ENCODE measurements at places on chromosomes 1 and 21.

DNA sequence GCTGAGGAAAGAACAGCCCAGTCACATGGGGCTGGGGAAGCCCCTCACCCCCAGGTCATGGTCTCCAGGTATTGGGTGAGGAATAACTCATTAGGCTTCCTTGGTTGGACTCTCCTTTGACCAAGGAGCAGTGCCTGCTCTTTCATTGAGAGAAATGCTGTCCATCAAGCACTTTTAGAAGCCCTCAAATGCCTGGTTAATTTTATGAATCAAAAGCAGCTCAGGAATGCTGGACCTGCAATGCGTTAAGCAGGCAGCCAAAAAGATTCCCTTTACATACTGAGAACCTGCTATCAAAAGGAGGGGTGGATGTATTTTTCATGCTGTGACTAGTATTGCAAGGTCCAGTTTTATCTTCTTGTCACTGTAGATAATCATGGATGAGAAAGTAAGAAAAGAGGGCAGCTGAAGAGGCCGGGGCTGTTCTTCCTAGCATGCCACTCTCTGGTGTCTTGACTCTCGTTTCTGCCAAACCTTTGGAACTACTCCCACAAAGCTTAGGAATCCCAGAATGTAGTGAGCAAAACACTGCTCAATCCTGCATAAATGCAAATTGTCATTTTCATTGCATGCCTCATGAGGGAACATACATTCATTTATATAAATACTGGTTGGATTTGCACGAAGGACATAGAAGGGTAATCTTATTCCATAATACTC lies 2.1 kb upstream of the CD58 start:
- no peak for DNase-seq

DNA sequence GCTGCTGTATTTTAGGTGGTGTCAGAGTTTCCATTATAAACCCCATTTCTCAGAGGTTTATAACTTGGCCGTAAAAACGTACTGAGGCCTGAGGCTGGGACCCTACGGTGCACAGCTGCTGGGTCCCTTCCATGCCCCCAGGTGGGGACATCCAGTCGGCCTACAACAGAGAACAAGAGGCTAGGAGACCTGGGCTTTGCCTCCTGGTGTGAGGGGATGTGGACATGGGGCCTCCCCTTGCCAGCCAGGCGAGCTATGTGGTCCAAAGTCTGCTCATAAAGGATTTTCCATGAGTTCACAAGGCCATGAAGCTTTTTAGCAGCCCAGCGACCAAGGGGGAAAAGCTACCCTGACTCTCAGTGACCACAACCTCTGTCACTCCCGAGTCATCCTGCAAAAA lies 261.5 kb upstream of the VAMP3 start:
- no peak for DNase-seq

DNA sequence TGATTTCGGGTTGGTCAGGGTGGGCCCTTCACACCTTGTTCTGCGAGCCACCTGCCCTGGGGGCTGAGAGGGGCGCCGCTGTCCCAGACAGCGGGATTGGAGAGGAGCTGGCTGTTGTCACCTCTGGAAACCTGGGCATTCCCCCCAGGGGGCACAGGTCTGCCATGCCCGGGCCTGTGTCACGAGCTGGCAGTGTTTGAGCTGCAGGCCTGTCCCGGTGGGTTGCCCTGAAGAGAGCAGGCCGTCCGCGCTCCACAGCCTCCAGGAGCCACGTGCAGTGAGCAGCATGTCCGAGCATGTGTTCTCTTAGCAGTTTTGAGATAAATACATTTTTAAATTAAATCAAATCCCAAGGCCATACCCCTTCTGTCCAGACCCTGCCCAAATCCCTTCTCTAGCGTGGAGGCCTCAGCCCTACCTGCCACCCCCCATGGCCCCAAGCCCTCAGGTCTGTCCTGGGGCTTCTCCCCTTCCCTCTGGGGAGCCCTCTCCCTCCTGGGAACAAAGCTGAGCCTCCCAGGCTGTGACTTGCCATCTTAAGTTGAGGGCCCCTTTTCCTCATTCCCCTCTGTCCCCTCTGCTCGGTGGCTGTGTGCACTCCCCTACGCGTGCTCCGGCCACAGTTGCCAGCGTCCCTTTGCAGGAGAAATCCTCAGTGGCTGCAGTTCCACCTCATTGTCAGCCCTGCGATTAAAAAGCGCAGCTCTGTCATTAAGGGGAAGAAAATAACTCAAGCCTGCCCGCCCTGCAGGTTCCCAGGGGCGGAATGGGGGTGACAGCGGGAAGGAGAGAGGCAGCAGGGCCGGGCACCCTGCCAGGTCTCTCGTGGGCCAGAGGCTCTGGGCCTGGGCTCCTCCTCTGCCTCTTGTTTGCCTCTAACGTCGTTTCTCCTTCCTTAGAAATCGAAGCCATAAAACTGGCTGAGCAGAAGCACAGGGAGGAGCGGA lies 26.6 kb downstream of the SLX9 start:
- no peak for DNase-seq

GRCh38 chr21:16533692-16534407 lies 804.1 kb downstream of the USP25 start:
- DNase-seq: no peak

GRCh38 chr1:205421798-205422197 lies at the start of gene LEMD1:
Gene LEMD1, minus strand, starts transcription at chr1:205422056. Its CDS starts 1,520 bp downstream, at chr1:205420536.
- no peak for DNase-seq

DNA sequence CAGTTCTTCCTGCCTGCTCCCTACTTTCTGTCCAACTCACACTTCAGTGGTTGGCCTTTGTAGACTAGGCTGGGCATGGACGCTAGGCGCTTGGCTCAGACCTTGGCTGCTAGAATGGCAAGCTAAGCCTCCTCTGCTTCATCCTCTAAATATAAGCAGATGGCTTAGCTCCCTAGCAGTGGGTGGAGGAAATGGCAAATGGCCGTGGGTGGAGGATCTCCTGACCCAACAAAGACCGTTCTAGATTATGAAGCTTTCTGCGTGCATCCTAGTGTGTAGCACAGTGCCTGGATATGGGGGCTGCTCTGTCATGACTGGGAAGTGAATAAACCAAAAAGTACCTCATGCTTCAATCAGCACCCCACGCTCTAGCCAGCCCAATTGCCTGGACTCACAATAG lies 10.4 kb upstream of the ETV3L start:
- DNase-seq: no peak

- DNase-seq: no peak
Observed at GRCh38 chr21:42392731-42393442, 3.0 kb downstream of the TMPRSS3 start.

DNA sequence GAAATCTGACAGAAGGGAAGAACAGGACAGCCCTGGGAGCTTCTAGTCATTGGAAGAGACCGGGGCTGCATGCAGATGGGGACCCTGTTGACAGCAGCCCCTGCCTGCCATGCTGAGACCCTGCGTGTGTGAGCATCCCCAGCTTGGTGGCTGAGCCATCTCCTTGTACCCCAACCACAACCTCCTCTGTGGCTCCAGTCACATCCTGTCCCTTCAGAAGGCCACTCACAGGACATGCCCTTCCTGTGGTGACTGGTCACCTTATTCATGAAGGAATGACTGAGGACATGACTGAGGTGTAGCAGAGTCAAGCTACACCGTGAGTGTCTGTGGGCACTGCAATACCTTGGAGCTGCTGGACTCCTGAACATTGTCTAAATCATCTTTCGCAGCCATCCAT lies 141.8 kb upstream of the ERRFI1 start:
- DNase-seq: no peak

DNA sequence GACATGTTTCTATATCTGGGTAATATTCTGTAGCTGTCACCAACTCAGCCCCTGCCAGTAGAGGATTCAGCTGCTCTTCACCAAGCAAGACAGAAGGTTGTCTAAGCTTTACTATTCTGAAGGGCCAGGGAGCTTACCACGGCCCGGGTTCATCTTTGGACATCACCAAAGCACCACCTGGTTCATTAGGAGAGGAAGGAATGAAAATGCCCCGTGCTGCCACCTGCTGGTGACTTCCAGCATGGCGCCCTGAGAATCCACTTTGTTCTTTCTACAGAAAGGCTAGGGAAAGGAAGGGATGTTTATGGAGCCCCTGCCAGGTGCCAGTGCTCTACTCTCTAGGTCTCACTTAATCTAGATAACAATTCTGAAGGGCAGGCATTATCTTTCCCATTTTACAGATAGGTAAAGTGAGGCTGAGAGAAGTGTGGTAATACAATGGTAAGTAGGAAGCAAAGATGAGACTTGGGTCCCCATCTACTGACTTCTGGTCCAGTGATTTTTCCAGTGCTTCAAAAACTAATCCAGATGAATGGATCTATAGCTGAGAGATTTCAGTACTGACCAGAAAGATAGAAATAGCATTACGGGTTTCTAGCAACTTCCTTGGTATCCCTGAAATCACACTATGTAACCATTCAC lies 79.5 kb downstream of the BEND5 start:
- DNase-seq: no peak

DNA sequence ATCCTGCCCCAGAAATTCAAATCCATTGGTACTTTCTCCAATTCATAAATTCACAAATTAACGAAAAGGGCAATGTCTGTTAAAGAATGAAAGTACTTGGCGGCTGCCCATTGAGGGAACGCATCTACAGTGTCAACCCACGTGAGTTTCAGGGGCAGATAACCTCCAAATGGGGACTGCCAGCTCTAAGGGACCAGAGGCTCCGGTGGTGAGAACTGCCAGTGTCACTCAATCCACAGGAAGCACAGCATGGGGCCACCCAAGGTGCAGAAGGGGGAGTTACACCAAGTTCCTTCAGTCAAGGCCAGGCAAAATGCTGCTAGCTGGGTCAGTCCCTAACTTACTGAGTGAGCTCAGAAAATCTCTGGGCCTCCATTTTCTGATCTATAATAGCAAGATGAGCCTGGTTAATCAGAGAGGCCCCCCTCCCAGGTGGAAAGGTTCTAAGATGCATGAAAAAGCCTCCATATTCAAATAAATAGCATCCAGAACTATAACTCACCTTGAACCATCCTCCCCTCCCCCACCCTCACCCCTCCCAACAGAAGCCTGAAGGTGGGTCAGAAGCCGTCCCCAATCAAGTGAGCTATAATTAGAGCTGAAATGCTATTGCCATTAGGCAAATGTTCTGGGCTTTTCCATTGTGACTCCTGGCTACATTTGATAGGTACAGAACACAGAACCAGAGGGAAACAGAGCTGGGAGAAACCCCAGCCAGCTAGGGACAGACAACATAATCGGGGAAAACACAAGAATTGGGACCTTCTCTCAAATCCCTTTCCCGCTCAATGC lies 41.7 kb downstream of the LRP8 start:
- no peak for DNase-seq

GRCh38 chr1:192151176-192151575 lies 7.1 kb upstream of the RGS18 start:
- DNase-seq: no peak

DNA sequence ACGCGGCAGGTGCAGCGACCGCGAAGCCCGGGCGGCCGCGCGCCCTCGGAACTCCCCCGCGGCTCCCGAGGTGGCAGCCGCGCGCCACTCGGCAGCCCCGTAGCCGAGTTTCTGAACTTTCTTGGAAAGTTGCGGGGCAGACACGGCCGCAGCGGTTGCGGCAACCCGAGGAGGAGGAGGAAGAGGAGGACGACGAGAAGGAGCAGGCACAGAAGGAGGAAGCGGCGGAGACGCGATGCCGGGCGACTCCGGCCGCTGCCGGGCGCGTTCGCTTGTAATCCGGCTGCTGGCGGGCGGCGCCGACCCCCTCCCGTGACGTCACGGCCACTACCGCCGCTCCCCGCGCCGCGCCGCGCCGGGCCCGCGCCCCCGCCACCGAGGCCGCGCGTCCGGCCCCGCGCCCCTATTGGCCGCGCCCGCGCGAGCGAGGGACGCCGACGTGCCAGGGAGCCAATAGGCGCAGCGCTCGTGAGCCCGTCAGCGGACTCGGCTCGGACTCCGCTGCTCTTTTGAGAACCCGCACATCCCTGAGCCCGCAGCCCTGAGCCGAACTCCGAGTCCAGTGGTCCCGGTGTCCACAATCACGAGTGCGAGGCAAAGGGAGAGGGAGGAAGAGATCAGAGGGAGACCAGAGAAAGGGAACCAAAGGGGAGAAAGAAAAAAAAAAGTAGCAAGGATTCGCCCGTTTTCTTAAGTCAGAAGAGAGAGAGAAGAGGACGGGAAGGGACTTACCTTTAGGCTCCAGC lies 736 bp upstream of the BARHL2 start:
- no peak for DNase-seq

GRCh38 chr1:163471779-163472650 lies 150.3 kb downstream of the NUF2 start:
- DNase-seq: no peak

GRCh38 chr1:30804352-30804751 lies 46.8 kb upstream of the LAPTM5 start:
- DNase-seq: no peak

DNA sequence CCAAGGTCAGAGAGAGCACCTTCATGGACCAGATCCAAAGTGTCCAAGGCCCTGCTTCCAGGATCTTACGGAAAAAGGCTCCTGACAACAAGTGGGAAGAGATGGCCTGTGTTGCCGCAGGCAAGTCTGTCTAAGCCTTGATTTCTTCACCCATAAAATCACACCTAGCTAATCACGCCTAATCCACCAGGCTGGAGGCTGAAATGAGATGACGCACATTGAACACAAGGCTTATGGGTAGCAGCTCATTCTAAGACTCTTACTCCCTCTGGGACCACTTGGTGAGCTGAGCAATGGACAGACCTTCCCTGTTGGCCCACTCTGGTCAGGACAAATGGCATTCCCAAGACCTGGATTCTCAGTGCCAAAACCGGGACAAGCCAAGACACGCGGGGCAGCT lies 38.2 kb downstream of the GRIK3 start:
- DNase-seq: no peak

GRCh38 chr1:16275591-16275990 lies 38.6 kb upstream of the CPLANE2 start:
- DNase-seq: no peak

DNA sequence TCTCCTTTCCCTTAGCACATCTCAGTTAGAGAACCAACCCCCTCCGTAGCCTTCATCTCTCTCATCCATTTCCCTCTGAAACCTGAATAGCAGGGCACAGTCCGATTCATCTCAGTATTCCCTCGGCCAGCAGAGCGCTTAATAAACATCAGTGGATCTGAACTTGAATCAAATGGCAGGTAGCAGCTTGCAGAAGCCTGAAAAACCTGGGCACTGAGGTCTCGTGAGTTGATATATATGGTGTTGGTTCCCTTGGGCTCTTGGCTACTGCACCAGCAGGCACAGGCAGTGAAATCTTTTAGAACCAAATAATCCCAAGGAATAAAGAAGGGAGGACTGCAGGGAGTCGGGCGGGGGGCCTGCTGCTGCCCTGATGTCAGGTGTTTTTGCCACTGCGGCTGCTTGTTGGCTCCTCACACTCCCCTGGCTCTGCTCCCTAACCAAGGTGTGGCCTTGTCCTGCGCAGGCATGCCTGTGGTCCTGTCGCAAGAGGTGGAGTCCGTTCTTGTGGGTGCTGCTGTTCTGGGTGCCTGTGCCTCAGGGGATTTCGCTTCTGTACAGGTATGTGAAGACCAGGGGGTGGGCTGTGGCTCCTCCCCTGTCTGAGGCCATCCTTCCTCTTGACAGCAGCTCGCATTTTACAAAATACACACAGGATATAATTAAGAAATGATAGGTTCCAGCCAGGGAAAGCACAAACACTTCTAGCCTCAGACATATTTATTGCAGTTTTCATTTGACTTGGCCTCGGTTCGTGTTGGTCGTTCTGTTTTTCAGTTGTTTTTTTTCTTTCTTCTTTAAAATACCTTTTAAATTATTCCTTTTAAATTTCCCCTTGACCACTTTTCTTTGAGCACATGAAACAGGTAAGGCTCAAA lies 140.9 kb upstream of the HOOK1 start:
- no peak for DNase-seq
